Activated CD8-positive, alpha-beta memory T cell treated with anti-CD3 and anti-CD28 coated beads for 24 hours (primary cell): ENCODE measurements at places on chromosomes 5 and 9.

- DNase-seq, result no peak
Observed at GRCh38 chr9:4272126-4272525, 27.7 kb downstream of the GLIS3 start.

DNA sequence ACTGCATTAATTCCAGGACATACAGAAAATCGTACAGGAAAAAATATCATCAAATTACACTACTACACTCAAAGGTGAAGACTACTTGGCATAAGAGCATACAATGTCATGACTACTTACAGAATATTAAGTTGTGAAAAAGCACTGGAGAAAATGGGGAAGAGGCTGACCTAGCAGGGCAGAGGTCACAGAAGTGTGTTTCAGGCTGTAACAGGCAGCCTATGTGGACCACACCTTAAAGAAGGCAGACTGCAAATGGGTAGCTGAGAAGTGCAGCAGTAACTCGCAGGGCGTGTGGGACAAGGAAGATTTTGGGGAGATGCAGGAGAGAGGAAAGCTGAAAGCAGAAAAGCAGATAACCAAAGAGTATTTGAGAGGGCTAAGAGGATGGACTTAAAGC is 167.0 kb upstream of the PIK3R1 start:
- DNase-seq, result no peak

DNA sequence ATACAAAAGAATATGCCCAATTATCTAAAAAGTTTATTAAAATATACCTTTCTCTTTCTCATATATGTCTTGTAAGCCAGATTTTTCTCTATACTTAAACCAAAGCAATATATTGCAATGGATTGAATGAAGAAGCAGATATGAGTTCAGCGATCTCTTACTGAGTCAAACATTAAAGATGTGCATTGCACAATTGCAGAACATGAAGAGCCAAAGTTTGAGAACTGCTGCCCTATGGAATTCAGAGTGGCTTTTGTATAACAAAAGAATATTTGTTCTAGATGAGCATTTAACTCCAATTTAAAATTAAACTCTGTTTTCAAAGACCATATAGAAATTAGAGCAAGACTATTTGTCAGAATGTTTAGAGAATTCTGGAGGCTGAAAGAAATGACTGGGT is 519.0 kb upstream of the DAB2 start:
- no peak for DNase-seq

DNA sequence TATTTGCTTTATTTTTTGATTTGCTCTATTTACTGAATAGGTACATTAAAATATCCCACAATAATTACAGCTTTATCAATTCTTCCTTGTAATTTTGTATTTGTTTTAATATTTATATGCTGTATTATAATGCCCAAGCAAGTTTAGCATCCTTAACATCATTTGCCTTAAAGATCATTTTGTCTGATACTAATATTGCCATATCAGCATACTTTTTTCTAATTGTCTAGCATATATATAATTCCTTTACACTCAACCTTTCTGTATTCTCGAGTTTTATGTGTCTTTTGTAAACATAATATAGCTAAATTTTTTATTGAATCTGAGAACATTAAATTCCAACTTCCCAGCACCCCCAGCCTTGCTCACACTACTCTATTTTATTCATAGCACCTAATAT is 64.7 kb downstream of the P4HA2 start:
- no peak for DNase-seq

- DNase-seq, result no peak
Observed at GRCh38 chr9:92008041-92008440, 58.0 kb upstream of the ROR2 start.

GRCh38 chr9:20941174-20941690 is 90.2 kb downstream of the HACD4 start:
- DNase-seq, result peak; percentile 66

DNA sequence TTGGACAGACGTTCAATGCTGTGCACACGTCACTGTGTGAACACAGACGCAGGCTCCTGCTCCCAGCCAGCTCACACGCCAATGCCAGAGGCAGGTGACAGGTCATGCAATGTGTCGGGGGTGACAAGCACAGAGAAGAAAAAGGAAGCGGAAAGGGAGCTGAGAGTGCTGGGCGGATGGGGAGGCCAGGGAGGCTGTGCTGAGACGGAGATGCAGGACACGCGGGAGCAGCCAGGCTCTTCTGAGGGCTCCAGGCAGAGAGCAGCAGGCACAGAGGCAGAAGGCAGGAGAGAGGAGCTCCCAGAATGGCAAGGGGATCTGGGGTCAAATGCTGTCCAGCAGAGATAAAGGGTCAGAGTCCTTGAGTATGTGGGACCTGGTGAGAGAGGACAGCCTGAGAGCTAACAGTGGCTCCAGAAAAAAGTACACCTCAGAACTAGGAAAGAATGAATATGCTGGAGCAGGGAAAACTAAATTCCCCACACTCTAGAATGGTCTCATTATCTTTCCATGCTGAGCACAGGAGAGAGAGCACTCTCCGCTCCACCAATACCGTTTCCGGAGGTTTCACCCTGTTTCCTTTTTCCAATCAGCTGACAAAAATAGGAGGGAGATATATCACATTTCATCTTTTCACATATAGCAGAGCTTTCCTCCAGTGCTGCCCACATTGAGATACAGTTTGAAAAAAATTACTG is 32.8 kb upstream of the NSMF start:
- DNase-seq, result no peak

DNA sequence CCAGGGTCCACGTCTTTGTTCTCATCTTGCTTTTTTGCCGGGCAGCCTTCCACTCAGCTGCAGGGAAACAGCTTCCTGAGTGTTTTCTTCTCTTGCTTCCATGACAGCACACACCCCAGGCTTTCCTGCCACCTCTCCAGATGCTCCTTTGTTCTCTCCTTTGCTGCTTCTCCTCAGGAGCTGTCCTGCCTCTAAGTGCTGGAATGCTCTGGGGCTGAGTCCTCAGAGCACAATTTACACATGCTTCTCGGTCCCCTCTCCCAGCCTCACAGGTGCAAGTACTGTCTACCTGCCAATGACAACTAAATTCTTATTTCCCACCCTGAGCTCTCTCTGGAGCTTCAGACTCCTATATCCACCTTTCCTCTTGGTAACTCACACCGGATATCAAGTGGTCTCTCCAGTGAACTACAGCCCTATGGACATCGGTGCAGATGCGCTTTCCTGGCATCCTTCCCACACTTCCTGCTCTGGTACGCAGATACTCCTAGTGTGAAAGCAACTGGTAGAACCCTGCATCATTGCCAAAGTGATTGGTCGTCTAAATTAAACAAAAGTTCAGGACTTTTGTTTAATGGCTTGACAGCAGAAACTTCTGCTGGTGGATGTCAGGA is 13.4 kb upstream of the ACSL6 start:
- peak; percentile 53 for DNase-seq

DNA sequence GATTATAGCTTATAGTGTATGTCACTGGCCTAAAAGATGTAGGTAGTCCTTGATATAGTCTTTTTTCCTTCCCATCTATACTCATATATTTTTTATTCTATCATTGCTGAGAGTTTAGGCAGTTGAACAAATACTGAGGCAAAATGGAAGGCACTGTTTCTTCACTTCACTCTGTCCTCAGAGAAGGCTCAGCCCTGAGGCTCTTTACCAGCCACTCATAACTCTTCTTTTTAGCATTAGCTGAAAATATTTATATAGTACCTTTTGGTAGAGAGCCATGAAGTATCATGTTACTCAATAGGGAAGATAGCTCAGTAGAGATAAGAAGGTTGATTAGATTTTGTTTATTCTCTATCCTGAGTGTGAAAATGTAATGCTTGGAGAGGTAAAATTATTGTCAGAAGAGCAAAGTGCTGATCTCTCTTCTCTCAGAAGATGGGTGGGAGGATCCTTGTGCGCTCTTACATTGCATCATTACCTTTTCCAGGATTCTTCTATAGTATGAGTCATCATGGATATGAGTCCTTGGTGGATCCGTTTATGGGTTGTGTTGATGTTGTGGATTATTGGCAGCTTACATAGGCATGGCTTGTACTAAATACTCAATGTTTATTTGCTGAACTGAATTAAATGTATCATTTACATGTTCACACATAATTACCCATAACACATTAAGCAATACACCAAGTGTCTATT is 88.1 kb downstream of the ANXA1 start:
- no peak for DNase-seq

DNA sequence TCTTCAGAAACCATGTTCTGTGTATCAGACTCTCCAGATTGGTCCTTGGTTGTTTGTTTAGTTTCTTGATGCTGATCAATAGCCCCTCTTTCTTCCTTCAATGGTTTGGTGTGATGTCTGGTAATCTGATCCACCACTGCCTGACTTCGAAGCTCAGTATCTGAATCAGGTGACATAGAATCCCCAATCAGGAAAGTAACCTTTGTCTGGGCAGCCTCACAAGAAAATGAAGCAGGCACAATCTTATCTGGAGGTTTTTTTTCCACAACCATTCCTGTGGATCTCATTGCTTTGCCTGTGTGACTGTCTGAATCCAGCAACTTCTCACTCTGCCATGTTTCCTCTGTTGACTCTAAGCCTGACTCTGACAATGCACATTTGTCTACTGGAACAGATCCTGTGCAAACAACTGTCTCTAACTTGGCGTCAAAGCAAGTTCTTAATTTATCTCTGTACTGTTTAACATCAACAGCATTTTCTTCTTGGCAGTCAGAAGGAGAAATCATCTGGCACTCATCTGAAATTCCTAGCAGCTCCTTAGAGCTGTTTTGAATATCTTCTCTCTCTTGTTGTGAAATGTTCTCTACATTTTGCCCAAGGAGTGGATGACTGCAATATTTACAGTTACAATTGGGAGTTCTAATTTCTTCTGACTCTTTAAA is 37.1 kb upstream of the RAPGEF6 start:
- no peak for DNase-seq

- DNase-seq, result no peak
Observed at GRCh38 chr5:61254969-61255555, 77.0 kb upstream of the ZSWIM6 start.

DNA sequence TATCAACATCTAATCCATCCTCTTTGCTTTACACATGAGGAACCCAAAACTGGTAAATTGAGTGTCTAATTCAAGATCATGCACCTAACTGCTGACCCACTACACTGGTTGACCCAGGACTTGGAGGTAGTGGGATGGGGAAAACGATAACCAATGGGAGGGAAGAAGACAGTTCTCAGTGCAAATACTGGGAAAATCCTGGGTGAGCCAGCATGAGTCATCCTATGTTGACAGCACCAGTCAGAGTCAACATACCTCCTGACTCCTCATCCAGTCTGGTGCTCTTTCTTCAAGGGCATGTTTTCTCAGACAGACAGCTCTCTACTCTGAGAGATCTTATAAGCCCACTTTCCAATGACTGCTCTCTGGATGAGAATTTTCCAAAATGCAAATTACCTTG is 232.8 kb upstream of the PTGER4 start:
- no peak for DNase-seq

DNA sequence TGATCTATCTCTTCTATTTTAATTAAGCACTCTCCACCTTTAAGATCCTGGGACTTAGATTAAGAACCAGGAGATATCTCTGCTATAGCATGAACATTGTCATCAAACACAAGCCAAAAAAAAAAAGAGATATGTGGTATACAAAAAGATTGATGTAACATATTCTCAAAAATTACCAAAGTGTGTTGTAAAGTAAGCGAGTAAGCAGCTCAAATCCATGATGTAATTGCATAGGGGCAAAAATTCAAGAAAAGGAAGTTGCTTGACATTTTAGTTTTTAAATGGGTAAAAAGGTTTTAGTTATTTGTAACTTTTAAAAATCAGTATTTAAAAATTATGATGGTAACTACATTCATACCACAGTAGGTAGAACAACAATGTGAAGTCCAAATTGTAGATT is 40.7 kb downstream of the CNTRL start:
- DNase-seq, result no peak

DNA sequence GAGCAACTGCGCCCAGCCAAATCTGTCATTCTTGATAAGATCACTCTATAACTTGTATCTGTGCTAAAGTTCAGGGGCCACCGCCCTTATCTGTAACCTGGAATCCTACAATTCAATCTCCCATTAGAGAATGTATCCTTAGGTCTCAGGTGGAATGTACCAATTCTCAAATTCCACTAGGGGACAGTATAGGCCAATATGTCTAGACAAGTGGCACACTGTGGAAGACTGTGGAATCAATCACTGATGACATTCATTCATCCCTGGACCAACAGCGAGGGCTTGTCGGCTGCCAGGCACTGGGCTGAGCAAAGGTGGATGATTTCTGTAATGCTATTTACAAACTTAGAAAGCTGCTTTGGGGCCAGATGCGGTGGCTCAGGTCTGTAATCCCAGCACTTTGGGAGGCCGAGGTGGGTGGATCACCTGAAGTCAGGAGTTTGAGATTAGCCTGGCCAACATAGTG is 28.7 kb upstream of the MEGF9 start:
- DNase-seq, result no peak

GRCh38 chr5:6154216-6154615 is 224.1 kb downstream of the MED10 start:
- DNase-seq, result no peak

DNA sequence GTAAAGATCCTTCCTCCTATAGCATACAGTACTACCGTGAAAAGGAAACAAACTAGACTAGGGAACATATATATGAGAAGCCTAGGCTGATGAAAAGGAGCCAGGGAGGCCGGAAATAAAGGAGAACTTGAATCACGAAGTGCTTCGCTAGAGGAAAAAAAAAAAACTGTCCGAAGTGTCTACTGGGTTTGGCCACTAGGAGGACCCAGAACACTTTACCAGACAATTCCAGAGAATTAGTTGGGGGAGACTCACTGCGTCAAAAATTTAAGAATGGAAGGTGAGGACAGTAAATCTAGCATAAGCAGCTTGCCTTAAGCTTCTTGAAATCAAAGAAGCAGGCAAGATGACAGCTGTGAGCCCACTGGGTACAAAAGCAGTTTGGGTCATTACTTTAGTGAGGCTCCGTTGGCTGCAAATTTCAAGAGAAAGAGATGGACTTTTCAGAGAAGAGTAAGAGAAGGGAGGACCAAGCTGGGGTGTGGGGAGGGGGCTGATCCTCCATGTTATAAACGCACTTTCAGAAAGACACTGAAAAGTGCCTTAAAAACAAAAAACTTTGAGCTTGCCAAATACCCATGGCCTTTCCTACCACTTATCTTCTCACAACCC is 47.4 kb downstream of the P4HA2 start:
- peak; percentile 55 for DNase-seq

DNA sequence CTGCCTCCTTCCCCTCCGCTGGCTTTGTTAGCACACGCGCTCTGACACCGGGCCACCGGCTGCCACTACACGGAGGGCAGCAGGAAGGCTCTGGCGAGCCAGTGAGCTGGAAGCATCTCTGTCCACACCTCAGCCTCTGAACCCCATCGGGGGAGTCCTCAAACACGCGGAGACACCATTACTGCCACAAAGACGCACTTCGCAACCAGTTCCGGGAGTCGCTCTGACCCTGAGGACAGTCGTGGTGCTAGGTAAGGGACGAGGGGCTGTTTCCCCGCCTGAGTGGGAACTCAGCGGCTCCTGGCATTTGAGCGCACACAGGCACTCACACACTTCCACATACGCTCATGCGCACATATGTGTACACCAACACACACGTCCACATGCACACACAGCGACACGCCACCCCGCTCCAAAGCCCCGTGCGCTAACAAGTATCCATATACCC is 160.0 kb downstream of the C9orf152 start:
- peak; percentile 69 for DNase-seq

- no peak for DNase-seq
Observed at GRCh38 chr5:51387884-51388275, 4.6 kb downstream of the ISL1 start.

- DNase-seq, result no peak
Observed at GRCh38 chr5:180720486-180720885, 19.4 kb downstream of the OR2Y1 start.

- DNase-seq, result no peak
Observed at GRCh38 chr9:35522187-35522586, 32.3 kb downstream of the RUSC2 start.

GRCh38 chr9:92160786-92161185 is 45.6 kb upstream of the SPTLC1 start:
- no peak for DNase-seq
